ENCODE measurements at places on chromosomes 12 and 14.

DNA sequence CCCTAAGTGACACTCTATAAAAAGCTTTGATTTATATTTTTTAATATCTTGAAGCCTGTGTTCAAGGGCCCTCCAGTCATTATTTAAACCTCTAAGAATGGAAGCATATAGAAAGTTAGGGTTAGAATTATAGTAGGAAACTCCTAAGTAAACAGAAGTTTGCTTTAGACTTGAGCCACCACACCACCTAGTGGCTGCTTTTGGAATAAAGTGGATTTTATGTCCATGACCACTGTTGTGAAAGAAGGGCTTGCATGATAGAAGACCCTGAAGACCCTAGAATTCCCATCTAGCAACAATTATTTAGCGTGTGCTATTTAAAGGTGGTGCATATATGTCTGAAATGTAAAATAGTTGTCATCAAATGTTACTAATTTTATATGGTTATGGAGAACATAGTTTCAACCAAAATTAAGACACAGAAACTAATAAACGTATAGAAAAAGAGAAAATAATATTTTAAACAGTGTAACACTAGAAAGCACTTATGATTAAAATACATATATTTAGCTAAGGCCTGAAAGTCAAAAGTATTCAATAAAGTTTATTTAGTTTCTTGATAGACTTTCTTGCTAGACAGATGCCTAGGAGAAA is 21.3 kb downstream of the LRRIQ1 start:
- DNase-seq: no peak

DNA sequence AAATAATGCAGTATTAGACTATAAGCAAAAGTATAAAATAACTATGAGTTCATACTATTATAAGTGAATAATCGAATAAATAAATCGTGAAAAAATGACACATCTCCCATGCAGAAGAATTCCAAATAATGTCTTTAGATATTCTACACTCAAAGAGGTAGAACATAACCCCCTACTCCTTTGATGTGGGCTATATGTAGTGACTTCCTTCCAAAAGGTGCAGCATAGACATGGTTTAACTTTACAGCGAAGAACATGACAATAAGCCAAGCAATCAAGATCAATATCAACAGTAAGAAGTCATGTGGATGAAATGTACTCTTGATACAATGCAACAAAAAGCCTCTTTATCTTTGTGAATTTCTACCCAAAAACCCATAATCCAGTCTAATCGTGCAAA is 46.0 kb upstream of the HIF1A start:
- DNase-seq: no peak

- no peak for DNase-seq
Observed at GRCh38 chr12:114131824-114132223, 165.7 kb upstream of the RBM19 start.

GRCh38 chr12:4539167-4539870 is 629 bp downstream of the RAD51AP1 start:
- no peak for DNase-seq

- no peak for DNase-seq
Observed at GRCh38 chr12:10701843-10702242, 21.3 kb downstream of the YBX3 start.

DNA sequence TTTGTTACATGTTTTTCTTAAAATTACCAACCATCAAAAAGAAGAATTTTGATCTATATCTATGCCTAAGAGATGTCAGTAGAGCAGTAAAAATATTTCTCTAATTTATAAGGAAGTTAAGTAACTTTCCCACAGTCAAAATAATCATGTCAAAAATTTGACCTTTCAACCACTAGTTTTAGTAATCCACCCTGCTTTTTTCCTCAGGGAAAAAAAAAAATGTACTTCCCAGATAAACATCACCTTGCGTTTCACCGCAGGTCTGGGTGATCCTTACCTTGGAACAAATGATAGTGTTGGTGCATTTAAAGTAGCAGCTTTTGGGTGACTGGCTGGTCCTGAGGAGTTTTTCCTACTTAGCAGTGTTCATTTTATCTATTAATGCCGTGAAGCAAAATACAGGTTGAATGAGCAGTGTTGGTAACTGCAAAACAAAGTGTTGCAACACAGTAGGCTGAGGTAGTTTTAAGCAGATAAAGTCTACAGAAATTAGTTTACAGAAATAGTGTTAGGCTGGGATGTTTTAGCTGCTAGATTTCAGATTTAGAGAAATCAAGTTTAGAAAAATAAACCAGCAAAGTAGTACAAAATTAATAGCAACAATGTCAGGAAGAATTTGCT is 137.2 kb upstream of the DNM1L start:
- DNase-seq: no peak

DNA sequence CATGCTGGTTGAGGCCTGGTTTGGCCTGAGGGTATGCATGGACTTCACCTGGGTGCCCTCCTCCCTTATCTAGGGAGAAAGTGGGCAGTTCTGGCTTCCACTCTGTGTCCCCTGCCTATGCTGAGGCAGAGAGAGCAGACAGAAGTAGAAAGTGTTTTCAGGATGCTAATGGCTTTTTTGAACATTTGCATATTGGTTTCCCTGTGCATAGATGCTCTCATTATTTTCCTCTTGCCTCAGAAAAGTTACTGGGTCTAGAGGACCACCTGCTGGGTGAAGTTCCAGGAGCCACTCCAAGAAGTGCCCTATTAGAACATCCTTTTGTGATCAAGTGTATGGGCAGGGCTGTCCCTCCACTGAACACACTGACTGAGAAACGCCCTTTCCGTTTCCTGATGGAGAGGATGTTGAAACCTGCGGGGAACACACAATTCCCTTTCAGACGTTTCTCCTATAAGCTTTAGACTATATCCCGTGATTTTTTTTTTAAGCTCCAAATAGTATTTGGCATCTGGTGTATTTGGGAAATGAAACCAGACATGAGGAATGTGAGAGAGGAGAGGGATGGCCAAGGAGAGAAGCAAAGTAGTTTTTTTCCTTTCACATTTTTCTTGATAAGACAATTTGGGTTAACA is 66.6 kb downstream of the DAAM1 start:
- DNase-seq: no peak
